ENCODE measurements at places on chromosomes 6 and 20. TPM values are rescaled to one million over a fixed set of nuclear protein-coding genes. Genes with fewer than 3 reads are reported as not detected.

- DNase-seq = no peak
Measured at GRCh38 chr6:154613137-154613676, 102.7 kb upstream of the CNKSR3 start.

DNA sequence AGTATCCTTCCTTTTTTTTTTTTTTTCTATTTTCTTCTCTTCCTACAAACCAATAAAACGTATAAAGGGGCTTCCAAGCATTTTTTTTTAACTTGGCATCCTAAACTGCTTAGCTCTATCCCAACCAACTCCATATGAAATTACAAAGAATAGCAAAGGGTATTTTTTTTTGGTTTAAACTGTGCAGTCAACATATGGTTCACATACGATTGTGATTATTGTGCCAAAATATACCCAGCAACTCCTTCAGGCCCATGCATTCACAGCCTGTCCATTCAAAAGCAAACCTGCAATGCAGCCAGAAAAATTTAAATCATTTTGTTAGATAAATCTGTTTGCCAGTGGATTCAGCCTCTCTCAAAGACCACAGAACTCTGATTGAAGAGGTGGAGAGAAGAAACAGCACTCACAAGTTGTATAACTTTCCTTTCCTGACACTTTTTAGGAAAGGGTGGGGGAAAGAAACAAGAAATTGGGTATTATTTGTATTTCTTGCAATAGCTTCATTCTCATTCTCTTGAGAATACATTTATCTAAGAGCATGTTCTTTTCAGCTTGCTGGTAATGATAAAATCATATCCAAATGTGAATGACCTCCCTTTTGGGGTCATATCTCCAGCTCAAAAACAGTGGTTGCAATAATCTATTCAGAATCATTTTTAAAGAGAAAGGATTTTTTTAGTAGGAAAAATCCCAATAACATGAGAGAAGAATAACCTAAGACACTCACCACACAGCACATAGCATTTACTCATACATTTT is 701.3 kb upstream of the CHD6 start:
- no peak for DNase-seq

GRCh38 chr20:49313283-49313682 is 35.4 kb upstream of the ZNFX1 start:
- DNase-seq = no peak

DNA sequence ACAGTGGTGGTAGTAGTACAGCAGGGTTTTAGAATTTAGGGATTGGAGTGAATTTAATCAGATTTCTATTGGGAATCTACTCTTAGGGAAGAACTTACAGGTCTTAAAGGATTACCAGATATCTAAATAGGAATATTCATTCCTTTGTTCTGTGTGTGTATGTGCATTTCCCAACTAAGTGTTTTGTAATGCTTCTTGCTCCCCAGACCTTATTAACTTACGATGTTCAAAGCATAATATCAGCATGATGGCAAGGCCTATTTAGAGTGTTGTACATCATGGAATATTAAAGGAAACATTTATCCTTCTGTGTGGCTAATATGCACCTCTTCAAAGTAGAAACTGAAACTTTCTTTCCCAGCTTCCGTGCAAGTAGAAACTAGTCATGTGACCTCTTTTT is 133.9 kb downstream of the EPM2A start:
- DNase-seq = no peak

GRCh38 chr20:8953300-8953699 is 115.6 kb upstream of the PLCB4 start:
- DNase-seq = no peak

DNA sequence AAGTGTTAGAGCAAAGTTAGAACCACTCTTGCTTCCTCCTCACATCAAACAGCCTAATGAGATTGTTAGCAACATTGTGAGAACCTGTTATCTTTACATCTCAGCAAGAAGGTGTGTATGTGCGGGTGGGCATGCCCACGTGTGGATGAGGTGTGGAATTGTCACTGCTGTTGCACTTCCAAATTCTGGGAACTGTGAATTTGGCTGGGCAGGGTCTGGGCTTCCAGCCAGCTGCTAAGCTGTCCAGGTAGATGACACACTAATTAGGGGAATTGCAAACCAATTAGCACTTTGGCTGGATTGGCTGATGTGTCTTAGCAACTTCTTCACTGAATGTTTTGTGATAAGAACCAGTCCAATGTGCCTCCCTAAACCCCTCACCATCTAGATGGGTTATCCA is 848.2 kb downstream of the DHX35 start:
- no peak for DNase-seq

DNA sequence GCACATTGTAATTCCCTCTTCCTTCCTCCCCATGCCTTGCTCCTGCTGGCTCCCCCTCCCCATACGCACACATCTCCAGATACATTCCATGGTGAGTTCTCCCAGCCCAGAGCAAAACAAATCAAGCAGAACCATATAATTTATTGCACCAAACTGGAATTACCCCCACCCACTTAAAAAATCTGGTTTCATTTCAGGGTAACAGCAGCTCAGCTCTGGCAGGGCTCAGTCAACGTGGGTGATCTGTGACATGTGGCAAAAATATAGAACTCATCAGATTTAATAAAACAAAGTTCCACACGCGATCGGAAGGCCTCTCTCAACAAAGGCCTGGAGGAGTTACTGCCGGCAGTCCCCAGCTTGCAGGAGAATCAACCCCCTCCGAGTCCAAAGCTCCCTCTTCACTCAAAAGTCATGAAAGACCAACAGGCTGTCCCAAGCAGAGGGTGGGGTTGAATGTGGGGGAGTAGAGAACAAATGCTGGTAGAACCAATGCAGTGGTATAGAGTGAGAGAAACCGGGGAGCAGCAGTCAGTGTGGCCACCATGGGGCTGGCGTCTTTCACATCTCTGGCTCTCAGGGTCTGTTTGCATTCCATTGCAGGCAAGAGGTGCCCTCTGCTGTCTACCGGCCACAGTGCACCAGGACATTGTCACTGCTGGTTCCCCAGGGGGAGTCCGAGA is 323.3 kb upstream of the NT5E start:
- DNase-seq = peak; percentile 78

GRCh38 chr20:47349365-47350180 is 6.9 kb downstream of the ZMYND8 start:
- DNase-seq = no peak

- DNase-seq = no peak
Measured at GRCh38 chr6:1892716-1893115, 283.0 kb downstream of the FOXC1 start.

DNA sequence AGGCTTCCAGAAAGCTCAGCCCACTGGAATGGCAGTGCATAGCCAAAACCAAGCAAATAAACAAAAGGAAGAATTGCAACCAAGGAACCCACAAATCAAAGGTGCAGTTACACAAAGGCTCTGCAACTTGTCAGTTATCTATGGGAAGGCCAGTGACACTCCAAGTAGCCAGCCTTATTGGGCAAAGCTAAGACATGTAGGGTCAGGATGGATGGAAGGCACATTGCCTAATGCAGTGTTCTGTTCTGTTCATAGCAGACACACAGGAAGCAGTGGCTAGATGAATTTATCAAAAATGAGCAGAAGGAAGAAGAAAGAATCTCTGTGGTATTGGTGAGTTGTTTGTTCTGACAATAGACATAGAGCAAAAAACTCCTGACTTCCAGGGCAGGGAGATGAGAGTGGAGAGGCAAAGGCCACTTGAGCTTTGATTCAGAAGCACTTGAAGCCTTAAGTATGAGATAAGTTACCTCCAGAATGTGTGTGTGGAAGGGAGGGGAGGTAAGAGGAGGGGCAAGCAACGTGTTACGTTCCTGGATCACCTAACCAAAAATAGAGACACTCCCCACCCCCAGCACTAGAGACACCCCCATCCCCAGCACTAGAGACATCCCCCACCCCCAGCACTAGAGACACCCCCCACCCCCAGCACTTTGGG is 57.9 kb upstream of the AKAP12 start:
- DNase-seq = no peak

- DNase-seq = no peak
Measured at GRCh38 chr6:41064841-41065240, 7.3 kb downstream of the OARD1 start.

DNA sequence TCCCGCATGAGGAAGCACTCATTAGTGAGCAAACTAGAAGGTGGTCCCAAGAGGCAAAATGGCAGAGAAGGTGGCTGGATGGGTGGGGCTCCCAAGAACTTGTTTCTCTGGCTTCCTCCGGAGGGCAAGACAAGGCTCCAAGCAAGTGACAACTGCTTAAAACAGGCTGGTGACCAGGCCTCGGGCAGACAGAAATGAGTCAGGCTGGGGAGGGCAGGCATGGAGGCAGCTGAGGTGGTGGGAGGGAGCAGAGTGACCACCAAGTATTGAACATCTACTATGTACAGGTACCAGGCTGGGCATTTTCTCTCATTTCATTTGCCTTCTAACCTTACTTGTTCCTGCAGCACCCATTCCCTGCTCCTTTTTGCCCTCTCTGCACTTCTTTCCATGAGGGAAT is 33.4 kb downstream of the TNXB start:
- DNase-seq = no peak

DNA sequence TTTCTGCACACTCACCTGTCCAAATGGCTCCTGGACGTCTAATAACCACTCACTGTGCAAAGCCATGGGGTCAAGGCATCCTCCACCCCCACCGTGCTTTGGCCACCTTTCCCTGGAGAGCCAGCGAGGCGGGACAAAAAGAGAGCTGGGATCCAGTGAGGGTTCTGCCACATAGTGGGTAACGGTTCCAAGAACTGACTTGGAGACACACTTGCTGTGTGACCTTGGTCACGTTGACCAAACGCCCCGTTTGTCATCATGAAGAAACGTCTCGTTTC is 287.2 kb downstream of the TFAP2C start:
- DNase-seq = no peak

- no peak for DNase-seq
Measured at GRCh38 chr6:3788408-3789017, 37.0 kb upstream of the PXDC1 start.

GRCh38 chr20:59813126-59813947 is 120.1 kb downstream of the SYCP2 start:
- no peak for DNase-seq

- no peak for DNase-seq
Measured at GRCh38 chr6:84182001-84182400, 45.4 kb downstream of the CEP162 start.

GRCh38 chr20:46710153-46710913 is 884 bp downstream of the SLC2A10 start:
- no peak for DNase-seq

DNA sequence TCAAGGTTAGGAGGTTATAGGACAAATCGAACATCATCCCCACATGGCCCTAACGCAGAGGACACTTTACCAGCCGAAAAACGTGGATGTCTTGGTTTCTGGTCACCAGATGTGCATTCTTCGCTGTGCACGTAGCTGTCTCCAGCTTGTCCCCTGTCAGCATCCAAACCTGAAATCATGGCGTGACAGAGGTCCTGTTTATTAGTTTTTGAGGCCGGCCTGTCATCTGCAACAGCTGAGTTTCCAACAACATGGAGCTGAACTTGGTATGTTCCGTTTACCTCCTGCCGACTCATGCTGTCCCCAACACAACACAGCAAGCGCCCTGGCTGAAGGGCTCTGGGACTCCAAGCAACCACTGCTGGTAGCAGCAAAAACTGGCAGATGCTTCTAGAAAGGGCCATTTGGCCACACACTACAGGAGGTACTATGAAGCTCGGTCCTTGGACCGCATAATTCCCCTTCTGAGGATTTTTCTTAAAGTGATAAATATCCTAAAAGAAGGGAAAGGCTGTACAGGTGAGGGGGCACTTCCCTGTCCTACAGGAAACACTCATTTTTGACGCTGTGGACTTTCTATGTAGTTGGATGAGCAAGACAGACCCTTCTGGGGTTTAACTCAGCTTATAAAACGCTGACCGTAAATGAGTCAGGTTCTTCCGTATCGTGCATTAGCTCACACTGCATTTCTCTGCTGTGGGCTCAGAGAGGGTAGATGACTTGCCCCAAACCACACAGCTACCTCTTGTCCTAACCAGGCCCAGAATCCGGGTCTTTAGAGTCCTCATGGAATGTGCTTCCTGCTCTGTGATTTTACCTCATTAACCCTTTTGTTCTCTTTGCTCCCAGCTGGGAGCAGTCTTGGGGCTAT is 79.7 kb upstream of the NFATC2 start:
- DNase-seq = no peak

DNA sequence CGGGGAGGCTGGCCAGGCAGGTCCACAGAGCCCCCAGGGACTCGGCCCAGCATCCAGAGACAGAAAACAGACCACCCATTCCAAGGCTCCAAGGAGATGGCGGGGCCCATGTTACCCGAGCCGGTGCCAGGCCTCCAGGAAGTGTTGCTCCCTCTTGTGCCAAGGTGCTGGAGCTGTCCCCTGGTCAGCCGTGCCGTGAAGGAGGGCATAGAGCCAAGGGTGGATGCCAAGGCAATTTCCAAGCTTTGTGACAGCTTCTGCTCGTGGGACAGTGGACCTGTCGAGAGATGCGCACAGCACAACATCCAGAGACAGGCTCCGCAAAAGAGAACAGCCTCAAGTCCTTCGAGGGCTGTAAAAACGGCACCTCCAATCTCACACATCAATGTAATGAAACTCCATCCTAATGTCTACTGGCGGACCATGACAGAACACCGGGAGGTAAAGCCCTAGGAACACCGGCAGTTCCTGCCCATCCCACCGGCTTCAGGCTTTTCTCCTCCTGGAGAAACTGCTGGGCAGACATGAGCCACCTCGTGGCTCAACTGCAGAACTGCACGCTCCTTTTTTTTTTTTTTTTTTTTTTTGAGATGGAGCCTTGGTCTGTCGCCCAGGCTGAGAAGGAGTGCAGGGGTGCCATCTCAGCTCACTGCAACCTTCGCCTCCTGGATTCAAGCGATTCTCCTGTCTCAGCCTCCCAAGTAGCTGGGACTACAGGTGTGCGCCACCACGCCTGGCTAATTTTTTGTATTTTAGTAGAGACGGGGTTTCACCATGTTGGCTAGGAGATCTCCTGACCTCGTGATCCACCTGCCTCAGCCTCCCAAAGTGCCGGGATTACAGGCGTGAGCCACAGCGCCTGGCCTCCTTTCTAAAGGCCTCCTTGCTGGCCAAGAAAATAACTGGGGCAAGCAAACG is 30.9 kb upstream of the AVP start:
- no peak for DNase-seq

DNA sequence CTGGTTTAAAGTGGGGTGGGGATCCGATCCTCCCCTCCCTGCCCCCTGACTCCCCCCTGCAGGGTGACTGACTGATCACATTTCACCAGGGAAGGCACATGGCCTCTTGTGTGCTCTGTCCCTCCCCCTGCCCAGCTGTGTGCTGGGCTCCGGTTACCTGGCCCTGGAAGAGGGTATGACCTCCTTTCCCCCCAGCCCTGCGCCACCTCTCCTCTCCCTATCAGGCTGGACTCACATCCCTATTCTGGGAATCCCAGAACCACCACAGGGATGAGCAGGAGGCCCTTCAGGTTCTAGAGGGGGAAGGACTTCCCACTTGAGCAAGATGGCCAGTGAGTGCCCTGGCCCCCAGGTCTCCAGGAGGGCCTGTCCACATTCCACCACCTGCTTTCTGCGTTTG is 2.1 kb upstream of the IP6K3 start:
- DNase-seq = no peak

IL17F gene
- not detected for total RNA-seq

GGT7 gene
- 27.3 TPM for total RNA-seq

C4A gene
- 71.1 TPM for total RNA-seq

USP49 gene
- total RNA-seq = 6.0 TPM

TREML1 gene
- 0.86 TPM for total RNA-seq

ELOVL2 gene
- total RNA-seq = 0.31 TPM
